ENCODE measurements at places on chromosomes 16 and 17.

DNA sequence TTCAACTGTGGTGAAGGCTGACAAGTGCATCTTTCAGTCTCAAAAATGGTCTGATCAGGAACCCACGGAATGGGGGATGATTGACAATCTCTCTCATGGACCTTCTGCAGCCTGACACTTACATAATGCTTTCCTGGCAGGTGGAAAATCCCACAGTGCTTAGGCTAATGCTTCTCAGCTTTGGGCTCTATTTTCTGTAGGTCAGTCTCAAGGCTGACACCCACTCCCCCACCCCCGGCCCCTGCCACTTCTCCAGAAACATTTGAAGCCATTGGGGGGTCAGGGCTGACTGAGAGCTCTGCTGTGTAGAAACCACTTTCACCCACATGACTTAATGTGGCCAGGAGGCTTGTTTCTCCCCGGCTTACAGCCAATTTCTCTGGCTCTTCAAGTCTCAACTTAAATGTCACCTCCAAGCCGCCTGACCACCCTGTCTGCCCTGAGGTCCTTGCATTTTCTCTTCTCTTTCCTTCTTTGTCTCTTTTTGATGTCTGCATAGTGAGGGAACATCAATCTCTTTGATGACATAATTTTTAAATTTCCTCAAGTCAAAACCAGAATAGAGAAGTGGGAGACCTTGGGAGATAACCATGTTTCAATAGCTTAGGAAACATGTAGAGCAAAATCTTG lies 16.7 kb upstream of the IRF8 start:
- DNase-seq, result no peak

DNA sequence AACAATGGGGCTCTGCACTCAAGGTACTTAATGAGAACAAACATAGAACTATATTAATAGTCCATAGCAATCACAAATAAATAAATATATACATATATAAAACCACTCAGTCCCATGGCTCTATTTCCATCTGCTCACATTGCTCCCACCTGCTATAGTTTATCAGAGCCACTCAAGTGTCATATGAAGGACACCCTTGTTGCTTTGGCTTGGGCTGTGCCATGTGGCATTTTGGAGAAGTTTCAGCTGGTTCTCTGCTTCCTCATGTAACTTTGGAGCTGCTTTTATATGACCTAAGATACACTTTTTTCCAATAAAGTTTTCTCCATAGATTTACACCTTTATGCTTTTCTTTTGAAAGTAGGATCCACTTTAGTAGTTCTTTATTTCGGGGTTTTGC lies 126.4 kb downstream of the KCNJ2 start:
- no peak for DNase-seq

- no peak for DNase-seq
These were observed 400.2 kb downstream of the SEC14L1 start for GRCh38 chr17:77540975-77541374.

GRCh38 chr17:74004056-74004455 lies 199.4 kb upstream of the RPL38 start:
- no peak for DNase-seq

GRCh38 chr16:57245472-57246113 lies 534 bp downstream of the ARL2BP start:
- DNase-seq, result no peak

DNA sequence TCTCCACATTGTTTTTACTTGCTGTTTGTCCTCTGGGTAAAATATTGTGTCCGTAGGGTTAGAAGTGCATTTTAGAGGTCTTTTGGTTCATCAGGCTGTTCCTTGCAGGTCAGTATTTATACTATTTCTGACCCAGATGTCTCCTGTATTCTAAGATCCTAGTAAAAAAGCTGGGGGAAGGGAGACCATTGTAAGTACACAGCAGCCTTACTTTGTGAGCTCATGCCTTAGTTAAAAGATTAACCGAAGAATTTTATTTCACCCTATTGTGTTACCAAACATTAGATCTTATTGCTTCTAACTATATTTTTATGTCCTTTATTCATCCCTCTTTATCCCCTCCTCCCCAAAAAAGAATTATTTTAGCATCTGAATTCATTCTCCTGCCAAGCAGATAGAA lies 444.1 kb upstream of the RBFOX1 start:
- DNase-seq, result no peak

DNA sequence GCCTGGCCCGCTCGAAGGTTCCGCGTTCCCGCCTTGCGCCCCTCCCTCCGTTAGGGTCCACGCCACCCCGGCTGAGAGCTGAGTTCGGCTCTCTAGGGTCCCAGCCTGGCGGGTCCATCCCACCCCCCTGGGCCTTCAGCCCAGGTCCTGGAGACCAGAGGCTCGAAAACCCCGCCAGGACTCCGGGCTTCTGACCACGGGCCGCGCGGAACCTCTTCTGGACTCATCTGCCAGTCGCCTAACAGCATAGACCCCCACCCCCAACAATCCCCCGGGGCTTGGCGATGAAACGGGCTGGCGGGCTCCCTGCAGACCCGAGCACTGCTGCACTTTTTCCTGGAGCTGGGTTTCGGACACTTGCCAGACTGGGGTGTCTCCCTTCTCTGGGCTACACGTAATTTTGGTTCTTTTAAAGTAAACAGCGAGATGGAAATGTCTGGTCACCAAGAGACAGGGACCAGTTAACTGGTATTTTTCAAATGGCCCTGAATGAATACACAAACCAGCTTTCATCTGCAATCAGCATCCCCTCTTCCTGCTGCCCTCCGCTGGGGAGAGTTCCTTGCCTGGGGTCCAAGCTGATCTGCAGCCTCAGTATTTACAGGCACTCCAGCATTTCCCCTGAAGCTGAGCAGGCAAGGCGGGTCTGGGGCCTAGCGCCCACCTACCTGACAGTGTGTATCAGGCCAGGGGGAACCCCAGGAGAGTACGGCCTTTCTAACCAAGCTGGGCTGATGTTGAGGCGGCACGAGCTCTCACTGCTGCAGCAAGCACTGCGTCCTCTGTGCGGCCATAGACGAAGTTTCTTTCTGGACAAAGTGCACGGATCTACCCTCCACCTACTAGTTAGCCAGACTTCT lies 639 bp upstream of the TRIM65 start:
- no peak for DNase-seq

GRCh38 chr17:44279666-44280391 lies 11.9 kb upstream of the SLC4A1 start:
- DNase-seq, result no peak

GRCh38 chr16:30649725-30650368 lies 913 bp upstream of the PRR14 start:
- no peak for DNase-seq

GRCh38 chr16:31754998-31755615 lies 118.5 kb upstream of the ZNF267 start:
- no peak for DNase-seq

DNA sequence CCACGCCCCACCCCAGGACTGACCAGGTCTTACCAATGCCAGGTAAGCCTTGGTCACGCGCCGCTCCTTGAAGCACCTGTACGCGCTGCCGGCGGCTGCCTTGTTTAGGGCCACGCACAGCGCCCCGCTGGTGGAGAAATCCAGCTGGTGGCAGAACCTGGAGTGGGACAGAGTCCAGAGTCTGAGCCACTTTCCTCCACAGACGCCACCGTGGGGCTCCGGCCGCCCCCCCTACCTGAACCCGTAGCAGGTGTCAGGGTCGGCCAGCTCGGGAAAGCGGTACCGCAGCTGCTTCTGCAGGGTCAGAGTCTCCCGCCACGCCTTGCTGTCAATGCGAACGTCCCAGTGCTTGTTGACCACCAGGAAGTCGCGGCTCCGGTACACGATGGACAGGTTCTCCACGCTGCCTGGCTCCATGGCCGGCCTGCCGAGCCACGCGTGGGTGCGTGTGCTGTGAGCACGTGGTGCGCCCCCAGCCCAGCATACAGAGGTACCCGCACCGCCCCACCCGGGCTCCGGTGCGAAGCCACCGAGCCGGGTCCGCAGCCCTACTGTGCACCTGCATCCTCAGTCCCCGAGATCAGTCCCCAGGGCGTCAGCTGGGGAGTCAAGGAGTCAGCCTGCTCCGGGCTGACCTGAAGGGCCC lies 737 bp downstream of the RPUSD1 start:
- no peak for DNase-seq

GRCh38 chr16:5005916-5006315 lies 27.8 kb downstream of the NAGPA start:
- no peak for DNase-seq

- no peak for DNase-seq
These were observed 46.1 kb upstream of the BPTF start for GRCh38 chr17:67779098-67779672.

DNA sequence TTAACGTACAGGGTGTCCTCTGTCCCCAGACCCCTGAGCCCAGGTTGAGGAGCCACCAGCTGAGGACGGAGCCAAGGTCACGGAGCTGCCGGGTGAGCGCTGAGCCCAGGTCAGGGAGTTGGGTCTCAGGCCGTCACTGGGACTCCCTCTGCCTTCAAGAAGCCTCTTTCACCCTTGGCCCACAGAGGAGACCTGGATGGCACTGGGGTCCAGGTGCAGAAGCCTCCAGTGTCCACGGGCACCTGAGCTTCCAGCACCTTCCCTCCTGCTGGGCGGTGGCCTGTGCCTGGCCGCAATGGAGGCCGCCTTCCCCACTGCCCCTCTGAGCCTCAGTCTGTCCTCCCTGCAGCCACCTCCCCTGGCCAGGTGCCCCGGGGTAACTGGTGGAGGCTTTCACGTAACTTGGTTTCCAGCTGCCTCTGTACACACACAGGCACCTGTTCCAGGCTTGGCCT lies 31.6 kb upstream of the CDH15 start:
- no peak for DNase-seq

DNA sequence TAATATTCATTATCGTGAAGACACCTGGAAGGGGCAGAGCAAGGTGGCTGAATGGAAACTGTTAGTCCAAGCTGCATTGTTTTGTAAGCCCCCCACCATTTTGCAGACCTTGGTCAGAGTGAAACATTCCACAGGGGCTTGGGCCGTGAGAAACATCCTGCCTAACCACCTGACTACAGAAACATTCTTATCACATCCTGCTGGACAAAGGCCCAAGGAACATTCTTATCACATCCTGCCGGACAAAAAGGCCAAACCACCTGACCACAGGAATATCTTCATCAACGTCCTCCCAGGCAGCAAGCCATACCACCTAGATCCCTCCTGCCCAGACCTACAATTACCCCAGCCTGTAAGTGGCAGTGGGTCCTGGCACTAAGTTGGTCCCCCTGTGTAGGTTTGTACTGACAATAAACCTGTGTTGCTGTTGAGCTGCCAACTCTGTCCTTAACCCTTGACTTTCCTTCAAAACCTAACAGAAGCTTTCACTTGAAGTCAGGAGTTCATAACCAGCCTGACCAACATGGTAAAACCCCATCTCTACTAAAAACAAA lies 19.6 kb downstream of the ATF7IP2 start:
- DNase-seq, result no peak

DNA sequence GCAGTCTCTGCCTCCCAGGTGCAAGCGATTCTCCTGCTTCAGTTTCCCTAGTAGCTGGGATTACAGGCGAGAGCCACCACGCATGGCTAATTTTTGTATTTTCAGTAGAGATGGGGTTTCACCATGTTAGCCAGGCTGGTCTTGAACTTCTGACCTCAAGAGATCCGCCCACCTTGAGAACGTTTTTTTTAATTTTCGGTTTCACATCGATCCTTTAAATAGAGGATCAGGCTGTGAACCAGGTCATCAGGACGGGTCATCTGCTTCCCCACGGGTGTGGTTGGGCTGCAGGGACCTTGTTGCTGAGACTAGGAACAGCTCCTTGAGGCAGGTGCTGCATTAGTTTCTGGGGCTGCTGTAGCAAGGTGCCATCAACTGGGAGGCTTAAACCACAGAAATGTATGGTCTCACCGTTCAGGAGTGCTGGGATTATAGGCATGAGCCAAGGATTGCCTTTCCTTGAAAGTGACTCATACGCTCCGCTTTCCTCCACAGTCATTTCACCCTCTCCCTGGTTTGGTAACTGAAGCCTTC lies 7.9 kb upstream of the NAGPA start:
- DNase-seq, result no peak

DNA sequence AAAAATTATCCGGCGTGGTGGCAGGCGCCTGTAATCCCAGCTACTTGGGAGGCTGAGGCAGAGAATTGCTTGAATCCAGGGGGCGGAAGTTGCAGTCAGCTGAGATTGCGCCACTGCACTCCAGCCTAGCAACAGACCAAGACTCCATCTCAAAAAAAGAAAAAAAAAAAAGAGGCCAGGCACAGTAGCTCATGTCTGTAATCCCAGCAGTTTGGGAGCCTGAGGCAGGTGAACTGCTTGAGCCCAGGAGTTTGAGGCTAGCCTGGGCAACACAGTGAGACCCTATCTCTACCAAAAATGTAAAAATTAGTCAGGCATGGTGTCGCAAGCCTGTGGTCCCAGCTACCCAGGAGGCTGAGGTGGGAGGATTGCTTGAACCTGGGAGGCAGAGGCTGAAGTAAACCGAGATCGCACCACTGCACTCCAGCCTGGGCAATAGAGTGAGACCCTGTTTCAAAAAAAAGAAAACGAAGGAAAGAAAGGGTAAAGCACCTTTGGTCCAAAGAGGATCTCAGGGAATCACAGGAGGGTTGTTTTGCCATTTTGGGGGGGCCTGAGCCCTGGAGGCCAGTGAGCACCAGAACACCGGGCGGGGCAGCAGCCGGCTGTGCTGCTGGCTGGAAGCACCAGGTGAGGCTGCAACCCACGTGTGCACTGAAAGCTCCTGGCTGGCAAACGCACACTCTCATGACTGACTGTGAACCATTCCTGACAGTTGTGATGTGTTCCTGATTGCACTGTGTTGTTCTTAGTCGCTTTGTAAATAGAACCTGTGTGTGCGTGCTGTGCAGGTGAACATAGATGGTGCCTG lies 18.4 kb downstream of the HS3ST6 start:
- peak; percentile 93 for DNase-seq

DNA sequence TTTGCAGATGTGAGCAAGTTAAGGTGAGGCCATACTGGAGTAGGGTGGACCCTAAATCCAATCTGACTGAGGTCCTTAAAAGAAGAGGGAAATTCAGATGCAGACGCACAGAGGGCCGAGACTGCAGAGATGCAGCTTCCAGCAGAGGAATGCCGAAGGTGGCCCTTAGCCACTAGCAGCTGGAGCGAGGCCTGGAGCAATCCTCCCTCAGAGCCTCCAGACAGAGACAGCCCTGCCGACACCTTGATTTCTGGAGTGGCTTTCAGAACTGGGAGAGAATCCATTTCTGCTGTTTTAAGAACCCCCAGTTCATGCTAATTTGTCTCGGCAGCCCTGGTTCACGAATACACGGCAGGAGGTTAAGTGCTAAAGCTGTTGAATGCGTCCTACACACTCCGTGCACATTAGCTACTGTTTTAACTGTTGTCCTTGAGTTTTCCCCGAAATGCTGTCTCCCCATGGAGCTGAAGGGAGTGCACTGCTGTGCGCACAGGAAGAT lies 135.5 kb downstream of the IRF8 start:
- no peak for DNase-seq

GRCh38 chr16:74029115-74029792 lies 267.4 kb upstream of the PSMD7 start:
- no peak for DNase-seq

GRCh38 chr16:1741553-1742165 lies 29.7 kb downstream of the NME3 start:
- DNase-seq, result no peak

GRCh38 chr16:13634253-13634652 lies 285.7 kb upstream of the ERCC4 start:
- no peak for DNase-seq

GRCh38 chr17:55348749-55349354 lies 72.8 kb downstream of the MMD start:
- peak; percentile 23 for DNase-seq

Measured in COR-L47 (cell line).